HFFc6 (cell line): ENCODE measurements at places on chromosomes 5 and 9. TPM values are rescaled to one million over a fixed set of nuclear protein-coding genes. Genes with fewer than 3 reads are reported as not detected.
A peak's percentile ranks its signal among the peaks of the same experiment; 100 is the strongest.

DNA sequence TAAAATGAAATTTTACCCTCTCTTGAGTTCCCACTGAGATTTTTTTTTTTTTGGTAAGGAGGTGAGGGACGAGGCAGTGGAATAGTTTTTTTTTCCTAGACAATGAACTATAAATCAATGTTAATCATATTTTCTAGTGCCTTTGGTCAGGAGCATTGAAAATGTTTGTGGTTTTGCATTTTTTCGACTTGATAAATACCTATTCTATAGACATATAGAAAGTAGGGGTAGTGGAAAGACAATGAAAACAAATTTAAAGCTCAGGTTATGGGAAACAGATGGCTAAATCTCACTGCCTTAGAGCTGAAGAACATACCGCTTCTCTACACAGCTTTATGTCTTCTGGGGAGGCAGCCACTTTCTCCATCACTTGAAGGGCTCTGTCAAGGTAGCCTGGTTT is 94.3 kb downstream of the MRPS27 start:
- H3K27me3 ChIP-seq = no peaks in the 10 kb centered on the region; the same call in 1 of the 2 replicates
- no peak for DNase-seq
- H3K4me3 ChIP-seq = no peak overlapping the region
- H3K4me1 ChIP-seq = peaks cover 16% of the 10 kb centered on the region
- peaks cover 65% of the 10 kb centered on the region for H3K36me3 ChIP-seq
- H3K27ac ChIP-seq = peak overlapping the region; percentile 72

The RFX3 gene
- 2.7 and 3.2 TPM in 2 replicates for total RNA-seq

GRCh38 chr5:91849069-91849468 is 466.0 kb upstream of the ARRDC3 start:
- H3K27me3 ChIP-seq = no peaks in the 10 kb centered on the region
- H3K27ac ChIP-seq = no peak overlapping the region
- no peaks in the 10 kb centered on the region for H3K4me1 ChIP-seq
- DNase-seq = no peak

The MYMK gene
- not detected in 3 replicates for total RNA-seq

The SYK gene
- not detected in 3 replicates for total RNA-seq

- no peak overlapping the region for H3K27ac ChIP-seq
- H3K27me3 ChIP-seq = peaks cover 20% of the 10 kb centered on the region
- no peaks in the 10 kb centered on the region for H3K36me3 ChIP-seq
Observed at GRCh38 chr9:87622923-87623322, 103.0 kb upstream of the CTSL start.
